ENCODE measurements at places on chromosomes 13 and 19. TPM values are rescaled to one million over a fixed set of nuclear protein-coding genes. Genes with fewer than 3 reads are reported as not detected.
A peak's percentile ranks its signal among the peaks of the same experiment; 100 is the strongest.

TSSK6 gene
- 12.8 TPM for total RNA-seq

DNA sequence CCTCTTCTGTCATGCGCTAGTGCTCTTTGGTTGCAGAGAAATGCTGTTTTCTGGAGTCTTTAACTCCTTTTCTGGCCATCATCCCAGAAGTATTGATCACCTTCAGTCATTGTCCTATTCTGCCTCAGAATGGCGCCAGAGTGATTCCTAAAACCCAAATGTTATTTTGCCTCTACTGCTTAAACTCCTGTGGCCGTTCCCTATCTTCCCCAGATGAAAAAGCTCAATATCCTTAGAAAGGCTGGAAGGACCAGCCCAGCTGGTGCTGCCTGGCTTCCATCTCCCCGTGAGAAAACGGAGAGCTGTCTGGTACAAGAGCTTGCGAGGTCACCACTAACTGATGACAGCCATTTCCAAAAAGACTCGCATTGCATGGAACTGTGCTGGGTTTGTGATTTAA is 179.1 kb downstream of the RBM26 start:
- H3K36me3 ChIP-seq = no peaks in the 10 kb centered on the region
- H3K4me1 ChIP-seq = no peaks in the 10 kb centered on the region
- peaks cover 3% of the 10 kb centered on the region for H3K27me3 ChIP-seq

- no peak overlapping the region for H3K27ac ChIP-seq
- peaks cover 10% of the 10 kb centered on the region for H3K4me1 ChIP-seq
- no peak for DNase-seq
Measured at GRCh38 chr19:14139944-14140343, 3.6 kb upstream of the ASF1B start.

DNA sequence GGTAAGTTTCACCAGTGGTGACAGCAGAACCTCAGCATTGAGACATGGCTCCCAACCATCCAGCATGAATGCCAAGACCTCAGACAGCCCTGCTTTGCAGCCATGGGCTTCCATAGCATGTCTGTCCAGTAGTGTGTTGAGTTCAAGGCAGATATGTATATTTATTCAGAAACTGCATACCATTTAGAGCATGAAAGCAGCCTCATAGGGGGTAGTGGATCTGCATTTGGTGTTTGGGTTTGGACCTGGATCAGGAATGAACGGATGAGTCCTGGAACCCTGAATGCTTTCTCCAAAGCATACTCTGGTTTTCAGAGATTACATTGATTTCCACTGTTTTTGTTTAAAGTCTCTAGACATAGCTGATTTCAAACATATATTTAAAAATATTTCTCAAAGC is 114.3 kb downstream of the ESD start:
- H3K4me1 ChIP-seq = peaks cover 16% of the 10 kb centered on the region
- peaks cover 12% of the 10 kb centered on the region for H3K36me3 ChIP-seq
- no peak overlapping the region for H3K27ac ChIP-seq
- H3K4me3 ChIP-seq = no peak overlapping the region
- no peaks in the 10 kb centered on the region for H3K27me3 ChIP-seq

GRCh38 chr13:73325723-73326558 is 267.1 kb downstream of the KLF5 start:
- H3K4me3 ChIP-seq = no peak overlapping the region
- no peaks in the 10 kb centered on the region for H3K36me3 ChIP-seq
- no peaks in the 10 kb centered on the region for H3K27me3 ChIP-seq
- no peaks in the 10 kb centered on the region for H3K4me1 ChIP-seq

ZNF575 gene
- total RNA-seq = 6.2 TPM

GRCh38 chr13:76871432-76871831 is 14.8 kb downstream of the KCTD12 start:
- H3K4me1 ChIP-seq = no peaks in the 10 kb centered on the region
- no peak overlapping the region for H3K4me3 ChIP-seq
- DNase-seq = no peak
- no peaks in the 10 kb centered on the region for H3K27me3 ChIP-seq

- H3K36me3 ChIP-seq = no peaks in the 10 kb centered on the region
- no peak overlapping the region for H3K4me3 ChIP-seq
- H3K4me1 ChIP-seq = no peaks in the 10 kb centered on the region
- H3K27ac ChIP-seq = no peak overlapping the region
- no peak for DNase-seq
- H3K27me3 ChIP-seq = no peaks in the 10 kb centered on the region
Measured at GRCh38 chr19:34232566-34233481, 21.5 kb upstream of the GARRE1 start.

ZNF565 gene
- 7.5 TPM for total RNA-seq

GRCh38 chr19:19600793-19601330 is 17.6 kb downstream of the PBX4 start:
- no peak for DNase-seq
- H3K4me1 ChIP-seq = peaks cover 82% of the 10 kb centered on the region
- H3K27ac ChIP-seq = peak overlapping the region; percentile 69
- H3K4me3 ChIP-seq = no peak overlapping the region
- H3K36me3 ChIP-seq = no peaks in the 10 kb centered on the region

DNA sequence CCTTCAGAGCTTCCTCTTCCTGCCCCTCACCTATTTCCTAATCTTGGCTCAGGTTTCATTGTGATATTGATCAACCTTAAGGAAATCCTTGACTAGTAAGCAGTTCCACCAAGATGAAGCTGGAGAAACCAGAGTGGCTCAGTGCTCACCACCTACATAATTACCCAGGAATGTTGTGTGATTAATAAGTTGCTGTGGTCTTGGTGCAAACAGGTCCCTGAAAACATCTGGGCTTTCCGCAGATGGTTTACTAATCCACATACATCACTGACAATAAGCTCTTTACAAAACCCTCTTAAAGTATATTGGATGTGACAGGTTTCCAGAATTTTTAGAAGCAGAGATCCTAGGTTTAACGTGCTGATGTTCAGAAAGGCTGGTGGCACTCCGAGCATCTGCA is 8.6 kb upstream of the SERP2 start:
- H3K36me3 ChIP-seq = no peaks in the 10 kb centered on the region
- no peaks in the 10 kb centered on the region for H3K4me1 ChIP-seq
- no peak overlapping the region for H3K4me3 ChIP-seq
- DNase-seq = no peak
- H3K27me3 ChIP-seq = no peaks in the 10 kb centered on the region

DNA sequence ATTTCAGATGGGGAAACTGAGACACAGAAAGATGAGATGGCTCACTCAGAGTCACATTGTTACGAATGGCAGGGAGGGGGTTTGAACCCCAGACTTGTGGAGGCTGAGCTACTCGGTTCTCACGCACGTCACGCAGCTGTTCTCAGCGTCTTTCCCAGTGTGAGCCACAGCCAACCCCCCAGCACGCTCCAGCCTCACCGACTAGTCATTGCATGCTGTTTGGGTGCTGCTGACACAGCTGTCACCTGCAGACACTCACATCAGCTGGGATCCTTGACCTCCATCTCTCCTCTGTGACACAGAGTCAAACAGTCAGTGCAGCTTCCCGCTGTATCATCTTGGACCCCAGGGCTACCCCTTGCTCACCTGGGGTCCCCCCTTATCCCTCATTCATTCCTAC is 2.4 kb upstream of the NCAN start:
- DNase-seq = no peak
- H3K4me1 ChIP-seq = peaks cover 27% of the 10 kb centered on the region
- no peak overlapping the region for H3K4me3 ChIP-seq
- H3K36me3 ChIP-seq = no peaks in the 10 kb centered on the region
- H3K27me3 ChIP-seq = peaks cover 10% of the 10 kb centered on the region

- H3K36me3 ChIP-seq = no peaks in the 10 kb centered on the region
- DNase-seq = peak; percentile 49
- H3K4me1 ChIP-seq = peaks cover 11% of the 10 kb centered on the region
- no peaks in the 10 kb centered on the region for H3K27me3 ChIP-seq
- no peak overlapping the region for H3K4me3 ChIP-seq
Measured at GRCh38 chr19:3146677-3147100, 10.9 kb downstream of the GNA15 start.

DNA sequence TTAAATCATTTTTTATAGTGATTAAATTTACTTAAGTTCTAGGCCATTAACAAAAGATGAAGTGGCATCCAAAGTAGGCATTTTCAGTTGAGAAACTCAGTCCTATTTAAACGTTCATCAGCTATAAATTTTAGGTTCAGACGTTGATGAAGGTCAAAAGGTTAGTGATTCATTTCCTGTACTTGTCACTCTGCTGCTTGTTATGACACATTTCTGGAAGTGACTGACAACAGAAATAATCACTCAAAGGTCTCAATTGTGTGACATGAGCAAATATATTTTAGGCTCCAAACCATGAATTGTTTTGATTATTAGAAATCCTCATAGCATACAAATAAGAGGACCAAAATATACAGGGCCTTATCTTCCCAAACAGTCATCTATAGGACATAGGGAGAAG is 10.3 kb upstream of the EDNRB start:
- H3K27ac ChIP-seq = no peak overlapping the region
- no peaks in the 10 kb centered on the region for H3K36me3 ChIP-seq
- H3K27me3 ChIP-seq = no peaks in the 10 kb centered on the region

WTIP gene
- 1.2 TPM for total RNA-seq

LTBP4 gene
- total RNA-seq = 90.9 TPM

DMKN gene
- total RNA-seq = not detected

CBY2 gene
- not detected for total RNA-seq

- no peak overlapping the region for H3K4me3 ChIP-seq
- H3K4me1 ChIP-seq = peaks cover 41% of the 10 kb centered on the region
- H3K27me3 ChIP-seq = no peaks in the 10 kb centered on the region
- no peak for DNase-seq
- no peak overlapping the region for H3K27ac ChIP-seq
- no peaks in the 10 kb centered on the region for H3K36me3 ChIP-seq
Measured at GRCh38 chr19:40147693-40148347, 43.4 kb upstream of the MAP3K10 start.

DNA sequence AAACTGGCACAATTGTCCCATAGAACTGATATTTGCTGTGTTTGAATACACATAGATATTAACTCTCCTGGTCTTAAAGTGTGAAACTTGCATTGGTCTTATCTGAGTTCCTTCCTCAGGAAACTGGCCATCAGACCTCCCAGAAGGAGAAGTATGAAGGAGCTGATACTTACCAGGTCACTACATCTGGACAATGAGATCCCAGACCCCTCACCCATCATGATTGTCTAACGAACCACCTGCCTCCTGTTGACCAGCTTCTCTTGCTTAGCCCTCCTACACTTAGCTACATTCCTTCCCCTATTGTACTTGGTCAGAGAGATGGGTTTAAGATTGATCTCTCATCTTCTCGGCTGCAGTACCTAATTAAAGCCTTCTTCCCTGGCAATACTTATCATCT is 413.3 kb downstream of the KCTD12 start:
- no peaks in the 10 kb centered on the region for H3K4me1 ChIP-seq
- no peaks in the 10 kb centered on the region for H3K27me3 ChIP-seq
- DNase-seq = no peak

PSG6 gene
- total RNA-seq = not detected

GRCh38 chr19:41994994-41995958 is 1.2 kb upstream of the ATP1A3 start:
- no peak for DNase-seq
- no peak overlapping the region for H3K27ac ChIP-seq
- H3K36me3 ChIP-seq = no peaks in the 10 kb centered on the region
- H3K4me1 ChIP-seq = peaks cover 37% of the 10 kb centered on the region
- no peak overlapping the region for H3K4me3 ChIP-seq

Measured in T-cell (primary cell).